Activated effector memory CD4-positive, alpha-beta T cell treated with Interleukin-2 at 50 U/mL for 16 hours (primary cell): ENCODE measurements at places on chromosomes 2 and 18.

- no peak for DNase-seq
Measured at GRCh38 chr2:189676471-189676870, 2.0 kb downstream of the ANKAR start.

DNA sequence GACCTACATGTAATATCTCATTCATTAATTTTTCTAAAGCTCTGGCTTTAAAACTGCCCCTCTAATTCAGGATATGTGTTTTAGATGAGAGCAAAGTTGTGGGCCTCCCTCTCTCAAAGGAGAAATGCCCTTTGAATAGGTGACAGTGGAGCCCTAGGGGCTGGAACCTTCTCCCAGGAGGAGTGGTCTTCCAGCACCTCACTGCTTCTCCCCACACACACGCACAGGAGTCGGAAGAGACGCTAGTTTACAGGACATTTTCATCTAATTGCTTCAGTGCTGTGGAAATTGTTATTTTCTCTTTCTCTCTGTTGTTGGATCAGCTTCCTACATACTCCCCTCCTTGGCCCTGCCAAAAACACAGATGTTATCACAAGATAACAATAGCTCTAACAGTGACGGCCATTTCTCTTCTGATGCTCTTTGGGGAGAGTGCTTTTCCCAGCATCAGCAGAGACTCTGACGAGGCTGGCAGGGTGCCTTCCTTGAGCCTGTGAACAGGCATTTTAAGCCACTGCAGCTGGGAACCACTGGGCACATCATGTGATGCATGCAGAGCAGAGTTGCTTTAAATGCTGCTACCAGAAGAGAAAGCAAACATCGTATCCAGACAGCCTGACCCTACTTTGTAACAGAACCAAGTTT lies 209.4 kb upstream of the SP5 start:
- DNase-seq: no peak

GRCh38 chr18:79000997-79001396 lies 21.4 kb downstream of the SALL3 start:
- DNase-seq: no peak

- no peak for DNase-seq
Measured at GRCh38 chr2:222998459-222998858, 53.5 kb upstream of the KCNE4 start.

DNA sequence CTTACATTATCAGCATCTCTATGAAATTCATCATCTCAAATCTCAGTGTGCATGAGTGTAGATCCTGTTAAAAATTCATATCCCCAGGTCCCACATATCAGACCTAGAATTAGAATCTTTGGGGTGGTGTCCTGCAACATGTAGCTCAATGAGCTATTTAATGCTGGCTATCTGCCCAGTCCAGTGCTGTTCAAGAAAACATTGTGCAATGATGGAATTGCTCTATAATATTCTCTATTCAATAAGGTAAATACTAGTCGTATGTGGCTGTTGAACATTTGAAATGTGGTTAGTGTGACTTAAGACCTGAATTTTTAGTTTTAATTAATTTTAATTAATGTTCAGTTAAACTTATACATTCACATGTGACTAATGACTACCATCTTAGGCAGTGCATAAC lies 127.4 kb downstream of the NOL4 start:
- DNase-seq: no peak

GRCh38 chr2:40287195-40287594 lies 164.7 kb downstream of the SLC8A1 start:
- DNase-seq: no peak
